A172 (cell line): ENCODE measurements at places on chromosomes 2 and 18. TPM values are rescaled to one million over a fixed set of nuclear protein-coding genes. Genes with fewer than 3 reads are reported as not detected.

DNA sequence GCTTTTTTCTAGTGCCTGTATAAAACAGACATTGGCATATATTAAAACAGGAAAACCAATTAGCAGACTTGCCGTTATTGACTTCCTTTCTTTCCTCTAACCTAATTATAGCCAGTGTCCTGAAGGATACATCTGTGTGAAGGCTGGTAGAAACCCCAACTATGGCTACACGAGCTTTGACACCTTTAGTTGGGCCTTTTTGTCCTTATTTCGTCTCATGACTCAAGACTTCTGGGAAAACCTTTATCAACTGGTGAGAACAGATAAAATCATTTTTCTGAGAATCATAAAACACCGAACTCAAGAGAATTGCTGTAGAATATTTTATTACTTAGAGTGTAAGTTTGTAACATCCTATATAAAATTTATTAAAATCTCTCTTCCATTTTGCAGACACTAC is 74.3 kb downstream of the SCN2A start:
- DNase-seq = no peak

DNA sequence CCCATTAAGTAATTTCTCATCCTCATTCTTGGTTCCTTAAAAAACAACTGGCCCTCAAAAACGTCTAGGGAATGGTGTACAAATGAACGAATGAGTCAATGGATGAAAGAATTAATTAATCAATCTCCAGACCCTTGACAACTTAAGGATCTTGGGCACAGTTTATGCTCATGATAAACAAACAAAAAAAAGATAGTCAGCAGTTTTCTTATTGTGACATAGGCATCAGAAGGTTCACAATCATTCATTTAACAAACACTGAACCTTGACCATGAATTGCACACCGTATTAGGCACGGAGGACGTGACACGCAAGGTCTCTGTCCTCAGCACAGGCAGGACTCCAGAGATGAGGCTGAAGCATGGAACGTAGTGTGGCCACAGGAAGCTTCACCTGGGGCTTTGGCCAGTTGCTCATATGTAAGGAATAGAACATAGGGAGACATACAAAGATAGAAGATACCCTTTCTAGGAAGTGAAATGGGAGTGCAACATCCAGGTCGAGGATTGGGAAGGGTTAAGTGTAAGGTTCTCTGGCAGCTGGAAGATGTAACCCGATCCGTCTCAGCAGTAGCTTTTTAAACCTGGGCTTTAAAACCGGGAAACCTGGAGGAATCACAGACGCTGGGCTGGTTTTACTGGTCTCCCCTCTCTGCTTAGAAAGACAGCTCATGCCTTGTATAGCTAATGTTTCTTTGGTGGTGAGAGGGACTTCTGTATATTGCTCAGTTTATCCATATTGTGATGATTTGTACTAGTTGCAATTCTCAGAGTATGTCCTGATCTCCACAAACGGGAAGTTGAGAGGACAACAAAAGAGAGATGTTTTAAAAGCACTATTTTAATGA is 8.9 kb upstream of the LTBP1 start:
- peak; percentile 10 for DNase-seq

The DNAJC10 gene
- total RNA-seq = 131 and 152 TPM in 2 replicates

The PLA2R1 gene
- 1.7 and 2.5 TPM in 2 replicates for total RNA-seq

The NGEF gene
- 33.3 and 37.5 TPM in 2 replicates for total RNA-seq
